Kasumi-1 (cell line): ENCODE measurements at places on chromosomes 12 and 14.

DNA sequence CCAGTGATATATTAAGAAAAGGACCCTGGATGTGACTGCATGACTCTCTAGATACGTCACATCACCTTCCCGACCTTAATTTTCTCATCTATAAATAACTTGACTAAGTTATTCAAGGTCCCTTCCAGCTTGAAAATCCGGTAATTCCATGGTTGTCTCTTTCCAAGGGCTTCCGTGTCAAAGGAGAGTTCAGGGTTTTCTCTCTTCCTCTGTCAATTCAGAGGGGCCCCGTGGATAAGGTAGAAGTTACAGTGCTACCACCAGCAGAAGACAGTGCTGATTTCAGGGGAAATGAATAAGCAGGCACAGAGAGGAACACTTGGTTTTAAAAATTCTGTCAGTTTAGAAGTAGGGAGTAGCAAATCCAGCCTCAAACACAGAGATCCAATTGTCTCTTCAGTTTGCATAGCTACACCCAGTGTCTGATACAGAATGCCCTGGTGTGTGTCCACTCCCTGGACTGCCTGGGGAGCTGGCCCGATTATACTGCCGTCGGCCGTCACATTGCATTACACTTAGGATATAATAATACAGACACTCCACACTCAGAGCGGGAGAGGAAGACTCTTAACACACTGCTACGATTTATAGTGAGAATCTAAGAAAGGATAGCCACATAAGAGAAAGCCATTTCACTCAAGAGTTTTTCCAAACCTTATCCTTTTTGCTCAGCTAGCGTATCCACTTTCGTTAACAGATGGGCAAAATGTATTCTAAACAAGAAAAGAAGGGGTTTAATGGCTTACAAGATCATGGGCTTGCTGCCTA lies 54.7 kb upstream of the GTF2A1 start:
- no peak for DNase-seq

DNA sequence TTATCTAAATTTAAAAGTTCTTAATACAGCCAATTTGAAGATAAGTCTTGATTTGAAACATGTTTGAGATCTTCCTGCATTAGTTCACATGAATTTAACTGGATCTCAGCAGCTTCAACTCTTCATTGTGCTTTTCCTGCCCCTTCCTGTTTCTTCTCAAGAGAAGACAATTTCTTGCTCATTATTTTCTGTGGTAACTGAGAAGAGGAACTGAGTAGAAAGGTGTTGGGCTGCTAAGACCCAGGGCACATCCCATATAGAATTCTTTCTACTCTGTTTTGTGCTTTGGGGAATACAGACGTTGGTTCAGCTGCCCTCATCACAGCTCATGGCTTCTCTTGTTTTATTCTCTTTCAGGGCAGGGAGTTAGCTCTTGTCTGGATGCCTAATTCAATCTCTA lies 110.2 kb downstream of the SNAPC1 start:
- DNase-seq, result peak; percentile 64

- no peak for DNase-seq
Measured at GRCh38 chr14:95296966-95297365, 22.7 kb downstream of the CLMN start.

DNA sequence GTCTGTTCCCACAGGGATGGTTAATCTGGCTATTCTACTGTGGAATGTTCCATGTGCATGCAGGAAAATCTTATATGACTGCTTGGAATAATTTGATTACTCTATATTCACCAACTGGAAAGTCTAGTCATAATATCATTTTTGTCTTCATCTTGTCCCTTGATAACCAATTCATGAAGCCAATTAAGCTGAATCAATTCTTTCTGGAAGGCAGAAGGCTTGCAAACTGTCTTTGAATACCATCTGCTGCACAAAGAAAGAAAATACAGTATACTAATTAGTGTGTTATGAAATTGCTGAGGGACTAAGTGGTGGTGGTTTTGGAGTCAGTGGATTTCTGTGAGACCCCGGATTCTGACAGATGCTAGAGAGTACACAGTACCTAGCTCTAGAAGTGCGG lies 546.5 kb upstream of the MIS18BP1 start:
- DNase-seq, result no peak

- DNase-seq, result no peak
Measured at GRCh38 chr12:52415870-52416750, 10.0 kb upstream of the KRT82 start.

GRCh38 chr12:115343601-115344000 lies 659.6 kb upstream of the TBX3 start:
- DNase-seq, result no peak

DNA sequence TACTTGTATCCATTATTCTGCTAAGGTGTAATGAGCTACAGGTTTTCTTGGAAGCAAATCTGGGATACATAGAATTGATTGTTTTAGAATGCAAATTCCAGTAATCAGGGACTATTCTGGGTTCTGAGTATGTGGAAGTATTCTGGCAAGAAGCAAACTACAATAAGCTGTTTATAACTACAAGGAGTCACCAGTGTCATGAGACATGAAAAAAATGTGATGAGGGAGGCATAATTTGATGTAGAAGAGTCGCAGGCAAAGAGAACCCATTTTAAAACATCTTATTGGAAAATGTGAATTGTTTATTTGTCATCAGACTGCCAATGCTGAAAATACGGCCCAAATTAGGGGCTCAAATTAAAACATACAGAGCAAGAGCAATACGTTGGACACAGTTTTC lies 321.8 kb upstream of the E2F7 start:
- DNase-seq, result no peak

GRCh38 chr12:108324351-108325017 lies 14.6 kb downstream of the CMKLR1 start:
- DNase-seq, result no peak

GRCh38 chr12:52837413-52837741 lies 3.3 kb upstream of the KRT79 start:
- no peak for DNase-seq

DNA sequence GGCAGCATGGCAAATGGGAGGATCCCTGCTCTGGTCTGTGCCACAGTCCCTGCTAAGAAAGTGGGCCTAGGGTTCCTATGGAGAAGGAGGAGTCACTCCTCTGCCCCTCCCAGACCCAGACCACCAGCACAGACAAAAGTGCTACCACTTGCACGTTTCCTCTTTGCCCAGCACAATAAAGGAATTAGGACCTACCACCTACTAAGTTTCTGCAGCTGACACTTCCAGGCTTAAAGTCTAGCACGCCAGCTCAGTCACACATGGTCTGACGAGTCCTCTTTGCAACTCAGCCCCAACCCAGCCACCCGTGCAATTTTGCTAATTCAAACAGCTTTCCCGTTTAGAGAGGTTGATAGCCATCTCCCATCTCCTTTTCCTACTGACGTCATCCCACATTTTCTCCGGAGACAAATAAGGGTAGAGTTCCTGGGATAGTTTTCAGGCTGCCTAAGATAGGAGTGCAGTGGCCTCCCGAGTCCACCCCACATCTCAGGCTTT lies 66.2 kb upstream of the PTGR2 start:
- no peak for DNase-seq

GRCh38 chr12:108691998-108692808 lies 39.1 kb downstream of the CORO1C start:
- DNase-seq, result no peak

DNA sequence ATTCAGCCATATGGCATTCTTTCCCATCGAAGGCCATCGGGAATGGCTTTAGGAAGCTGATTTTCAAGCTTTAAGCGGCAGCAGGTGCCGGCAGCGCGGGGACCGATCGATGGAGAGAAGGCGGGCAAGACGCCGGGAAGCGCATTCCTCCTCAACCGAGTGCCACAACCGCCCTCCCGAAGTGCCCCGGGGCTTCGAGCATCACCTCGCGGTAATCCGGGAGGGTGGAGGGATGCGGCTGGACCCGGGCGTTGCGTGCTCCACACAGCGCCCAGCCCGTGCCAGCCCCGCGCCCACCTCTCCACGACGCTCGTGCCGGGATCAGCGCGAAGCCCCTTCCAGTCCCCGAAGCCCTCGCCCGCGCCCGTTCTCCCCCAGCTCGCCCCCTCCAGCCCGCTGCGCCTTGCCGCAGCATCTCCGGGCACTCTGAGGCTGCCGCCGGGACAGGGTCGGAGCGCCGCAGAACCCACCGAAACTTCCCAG lies 3.2 kb downstream of the USP44 start:
- no peak for DNase-seq

DNA sequence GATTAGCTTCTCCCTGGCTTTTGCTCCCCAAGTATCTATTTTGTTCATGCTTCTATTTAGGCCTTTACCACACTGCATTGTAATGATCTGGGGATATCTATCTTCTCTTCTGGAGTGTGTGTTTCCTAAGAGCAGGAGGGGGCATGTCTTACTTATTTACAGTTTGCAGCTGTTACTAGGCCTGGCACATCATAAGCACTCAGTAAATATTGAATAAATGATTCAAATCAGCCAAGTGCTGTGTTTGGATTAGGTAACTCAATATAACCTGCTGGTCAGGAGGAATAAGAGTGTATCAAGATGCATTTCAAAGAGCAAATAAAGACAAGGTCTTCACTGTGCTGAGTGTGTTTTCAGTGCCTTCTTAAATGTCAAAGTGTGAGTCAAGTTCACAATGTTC lies 186.1 kb downstream of the FOXG1 start:
- no peak for DNase-seq

- DNase-seq, result no peak
Measured at GRCh38 chr14:92647797-92648279, 100.6 kb downstream of the LGMN start.

GRCh38 chr12:23949348-23950209 lies at the start of gene SOX5:
Gene SOX5, minus strand, starts transcription at chr12:23949670. Its CDS starts 69 bp downstream, at chr12:23949601.
- no peak for DNase-seq

GRCh38 chr12:23707270-23707669 lies 242.2 kb downstream of the SOX5 start:
- DNase-seq, result no peak

- DNase-seq, result no peak
Measured at GRCh38 chr12:27426743-27427487, 19.6 kb upstream of the SMCO2 start.

DNA sequence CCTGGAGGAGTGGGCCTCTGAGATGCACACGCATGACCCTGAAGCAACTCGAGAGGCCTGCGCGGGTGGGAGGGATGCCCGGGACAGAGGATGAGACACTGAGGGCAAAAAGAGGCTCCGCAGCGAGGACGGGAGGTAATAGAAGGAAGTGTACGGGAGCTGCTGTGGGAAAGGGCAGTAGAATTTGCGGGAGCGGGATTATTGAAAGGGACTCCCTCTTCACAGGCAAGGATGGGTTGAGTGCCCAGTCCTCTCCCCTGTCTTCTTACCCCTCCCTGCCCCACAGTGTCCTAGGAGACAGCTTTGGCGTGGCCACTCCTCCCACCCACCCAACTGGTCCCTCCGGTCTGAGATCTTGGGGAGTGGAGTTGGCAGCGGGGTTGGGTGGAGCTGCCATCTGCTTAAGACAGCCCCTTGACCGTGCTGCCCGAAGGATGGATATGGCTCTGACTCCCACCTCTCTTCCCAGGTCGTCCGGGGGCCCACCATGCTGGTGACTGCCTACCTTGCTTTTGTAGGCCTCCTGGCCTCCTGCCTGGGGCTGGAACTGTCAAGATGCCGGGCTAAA lies 15.7 kb upstream of the ESPL1 start:
- no peak for DNase-seq

DNA sequence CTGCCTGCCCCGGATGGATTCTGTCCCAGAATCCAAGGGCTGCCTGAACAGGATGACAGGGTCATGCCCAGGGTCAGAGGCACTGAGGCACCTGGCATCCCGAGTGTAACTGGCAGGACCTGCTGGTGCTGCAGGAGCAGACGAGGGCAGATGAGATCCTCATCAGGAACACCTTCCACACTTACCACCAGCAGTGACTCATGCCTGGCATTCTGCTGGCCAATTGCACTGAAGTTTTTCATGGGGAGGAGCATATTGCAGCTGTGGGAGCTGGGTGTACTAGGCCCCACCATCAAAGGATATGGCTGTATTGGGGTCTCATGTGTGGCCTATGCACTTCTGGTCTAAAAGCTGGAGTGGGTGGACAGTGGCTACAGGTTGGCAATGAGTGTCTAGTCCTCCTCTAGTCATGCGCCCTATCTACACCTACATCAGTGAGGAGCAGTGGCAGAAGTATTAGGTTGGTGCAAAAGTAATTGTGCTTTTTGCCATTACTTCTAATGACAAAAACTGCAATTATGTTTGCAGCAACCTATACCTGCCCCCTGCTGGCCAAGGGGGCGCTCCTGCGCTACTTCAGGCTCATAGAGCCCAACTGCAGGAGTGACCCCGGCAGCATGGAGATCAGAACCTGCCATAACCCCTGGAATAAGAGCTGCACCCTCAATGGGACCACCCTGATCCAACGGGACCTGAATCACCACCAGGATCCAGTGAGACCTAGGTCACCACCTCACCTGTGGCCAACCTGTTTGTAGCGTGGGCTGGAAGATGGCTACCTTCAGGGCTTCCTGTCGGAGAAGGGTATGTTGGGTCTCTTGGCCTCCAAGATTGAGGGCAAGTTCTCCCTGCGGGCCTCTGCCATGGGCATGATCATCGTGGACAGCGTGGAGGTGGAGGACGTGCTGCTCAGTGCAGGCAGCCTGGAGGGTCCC lies 8.0 kb upstream of the C12orf42 start:
- DNase-seq, result no peak

DNA sequence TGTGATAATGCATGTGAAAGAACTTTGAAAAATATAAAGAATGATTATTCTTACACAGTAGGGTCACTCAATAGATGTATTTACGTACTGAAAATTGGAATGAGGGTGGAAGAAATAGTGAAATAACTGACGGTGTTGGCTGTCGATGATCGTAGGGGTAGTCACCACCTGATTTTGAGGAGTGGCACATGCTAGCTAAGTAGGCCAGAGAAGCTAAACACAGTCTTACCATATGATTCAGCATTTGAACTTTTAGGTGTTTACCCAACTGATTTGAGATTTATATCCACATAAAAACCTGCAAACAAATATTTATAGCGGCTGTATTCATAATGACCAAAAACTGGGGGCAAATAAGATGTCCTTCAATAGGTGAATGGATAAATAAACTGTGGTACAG lies 47.6 kb upstream of the HIF1A start:
- DNase-seq, result no peak

DNA sequence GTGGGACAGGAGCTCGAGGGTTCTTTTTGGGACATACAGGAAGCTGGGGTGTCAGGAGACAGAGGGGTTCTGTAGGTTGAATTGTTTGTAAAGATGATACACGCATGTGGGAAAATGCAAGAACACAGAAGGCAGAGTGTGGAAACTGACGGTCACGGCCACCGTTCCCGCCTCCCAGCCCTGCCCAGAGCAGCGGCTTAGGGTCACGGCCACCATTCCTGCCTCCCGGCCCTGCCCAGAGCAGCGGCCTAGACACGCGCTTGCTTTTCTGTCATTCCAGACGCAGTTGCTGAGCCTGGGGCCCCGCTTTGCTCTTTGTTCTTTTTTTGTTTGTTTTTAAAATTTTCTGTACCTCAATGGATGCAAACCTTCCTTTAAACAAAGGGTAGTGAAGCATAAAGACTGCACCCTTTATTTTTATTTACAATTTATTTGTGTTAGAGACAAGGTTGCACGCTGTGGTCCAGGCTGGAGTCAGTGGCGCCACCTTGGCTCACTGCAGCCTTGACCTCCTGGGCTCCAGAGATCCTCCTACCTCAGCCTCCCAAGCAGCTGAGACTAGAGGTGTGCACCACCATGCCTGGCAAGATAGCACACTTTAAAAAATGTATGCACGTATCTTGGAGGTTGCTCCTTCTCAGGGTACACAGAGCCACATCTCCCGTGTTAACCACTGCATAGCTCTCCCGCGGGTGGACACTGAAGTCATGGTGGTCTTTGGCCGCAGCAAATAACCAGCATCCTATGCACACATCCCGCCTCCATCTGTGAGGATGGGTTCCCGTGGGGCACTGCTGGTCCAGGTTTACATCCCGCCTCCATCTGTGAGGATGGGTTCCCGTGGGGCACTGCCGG lies 142.3 kb downstream of the ADGRD1 start:
- DNase-seq, result no peak
